ENCODE measurements at places on chromosomes 2 and 18.

GRCh38 chr2:134244587-134244986 lies 9.3 kb upstream of the MGAT5 start:
- DNase-seq, result no peak

GRCh38 chr18:8329186-8329771 lies 280.0 kb upstream of the RAB12 start:
- DNase-seq, result no peak

- no peak for DNase-seq
Observed at GRCh38 chr2:134225173-134225572, 28.7 kb upstream of the MGAT5 start.

- DNase-seq, result no peak
Observed at GRCh38 chr2:119730671-119731177, 29.0 kb upstream of the PTPN4 start.

GRCh38 chr2:45821558-45822271 lies 170.2 kb downstream of the PRKCE start:
- DNase-seq, result no peak

GRCh38 chr2:123258877-123259539 lies 766.1 kb upstream of the CNTNAP5 start:
- DNase-seq, result no peak
